Prostate gland (tissue), 2 donors: ENCODE measurements at places on chromosomes 3 and 15. TPM values are rescaled to one million over a fixed set of nuclear protein-coding genes. Genes with fewer than 3 reads are reported as not detected.
A peak's percentile ranks its signal among the peaks of the same experiment; 100 is the strongest.

DNA sequence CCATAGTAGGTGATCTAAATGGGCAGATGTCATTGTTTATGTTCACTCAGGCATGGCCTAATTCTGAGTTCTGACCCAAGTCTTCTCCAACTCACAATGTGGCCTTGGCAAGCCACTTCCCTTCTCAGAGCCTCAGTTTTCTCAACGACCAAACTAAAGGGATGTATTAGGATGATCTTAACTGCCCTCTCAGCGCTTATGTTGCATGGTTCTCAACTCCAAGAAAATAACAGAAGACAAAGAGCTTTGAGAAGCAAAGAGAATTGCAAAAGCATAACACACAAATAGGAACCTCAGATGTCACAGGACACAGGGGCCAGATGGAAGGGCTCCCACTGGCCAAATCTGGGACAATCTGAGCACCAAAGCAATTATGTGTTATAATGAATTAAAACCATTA is 8.6 kb downstream of the RHCG start:
- DNase-seq: no peak

- DNase-seq: no peak
Observed at GRCh38 chr3:187870360-187871203, 125.3 kb upstream of the BCL6 start.

DNA sequence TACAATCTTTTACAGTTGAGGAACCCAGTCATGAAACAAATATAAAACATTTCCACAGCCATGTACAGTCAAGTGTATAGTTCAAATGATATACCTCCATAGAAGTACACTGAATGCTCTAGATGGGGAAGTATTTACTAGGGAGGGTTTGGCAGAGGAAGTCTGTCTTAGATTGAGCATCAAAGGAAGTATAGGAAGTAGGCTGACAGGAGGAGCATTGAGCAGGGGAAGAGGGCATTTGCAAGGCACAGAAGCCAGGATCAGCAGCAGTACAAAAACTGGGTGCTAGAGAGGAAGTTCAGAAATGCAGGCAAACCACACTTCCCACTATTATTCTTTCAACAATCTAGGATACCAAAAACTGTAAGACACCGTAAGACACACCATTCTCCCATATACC is 122.6 kb downstream of the ANO10 start:
- no peak for DNase-seq

DNA sequence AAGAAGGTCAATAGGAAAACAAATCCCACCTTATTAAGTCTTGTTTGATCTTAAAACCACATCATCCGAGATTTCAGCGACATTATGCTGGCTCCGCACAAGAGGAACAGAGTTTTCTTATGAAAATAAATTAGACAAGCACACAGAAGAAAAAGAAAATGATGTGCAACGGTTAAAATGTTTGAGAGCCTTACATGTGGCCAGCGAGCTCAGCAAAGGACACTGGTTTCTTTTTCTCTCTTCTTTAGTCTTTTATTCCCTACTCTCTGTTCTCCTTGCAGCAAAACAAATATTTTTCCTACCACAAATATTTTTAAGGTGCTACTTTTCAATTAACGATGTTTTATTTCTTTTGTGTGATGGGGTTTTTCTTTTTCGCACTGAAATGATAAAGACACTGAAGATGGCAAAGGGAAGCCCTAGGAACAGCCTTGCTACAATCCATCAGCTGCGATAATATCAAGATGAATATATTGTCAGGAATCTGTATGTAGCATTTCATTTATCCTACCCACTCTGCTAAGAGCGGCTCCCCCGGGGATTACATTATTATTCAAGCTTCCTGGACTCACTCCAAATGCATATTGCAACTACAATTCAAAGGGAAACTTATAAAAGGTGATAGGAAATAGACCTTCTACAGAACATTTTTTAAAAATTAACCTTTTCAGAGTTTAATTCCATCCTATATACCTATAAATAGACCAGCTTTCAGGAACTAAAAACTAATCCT is 72.9 kb downstream of the ANXA2 start:
- no peak for DNase-seq

DNA sequence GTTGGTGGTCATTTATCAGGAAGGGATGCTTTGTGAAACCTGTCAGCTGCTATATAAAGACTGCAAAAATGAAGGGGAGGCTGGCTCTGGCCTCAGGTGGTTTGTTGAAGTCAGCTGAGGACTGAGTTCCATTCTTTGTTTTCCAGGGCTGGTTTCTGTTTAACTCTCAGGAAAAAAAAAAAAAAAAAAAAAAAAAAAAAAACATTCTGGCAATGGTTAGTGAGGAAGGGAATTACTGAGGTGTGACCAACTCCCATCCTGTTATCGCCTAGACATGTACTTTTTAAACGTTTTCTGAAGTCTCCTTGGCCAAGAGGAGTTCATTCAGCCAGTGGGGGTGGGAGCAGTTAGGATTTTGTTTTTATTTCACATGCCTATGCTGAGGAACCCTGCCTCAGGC is 316.3 kb downstream of the OXSM start:
- DNase-seq: no peak

GRCh38 chr3:122642935-122643334 is 37.7 kb upstream of the PARP14 start:
- DNase-seq: no peak

DNA sequence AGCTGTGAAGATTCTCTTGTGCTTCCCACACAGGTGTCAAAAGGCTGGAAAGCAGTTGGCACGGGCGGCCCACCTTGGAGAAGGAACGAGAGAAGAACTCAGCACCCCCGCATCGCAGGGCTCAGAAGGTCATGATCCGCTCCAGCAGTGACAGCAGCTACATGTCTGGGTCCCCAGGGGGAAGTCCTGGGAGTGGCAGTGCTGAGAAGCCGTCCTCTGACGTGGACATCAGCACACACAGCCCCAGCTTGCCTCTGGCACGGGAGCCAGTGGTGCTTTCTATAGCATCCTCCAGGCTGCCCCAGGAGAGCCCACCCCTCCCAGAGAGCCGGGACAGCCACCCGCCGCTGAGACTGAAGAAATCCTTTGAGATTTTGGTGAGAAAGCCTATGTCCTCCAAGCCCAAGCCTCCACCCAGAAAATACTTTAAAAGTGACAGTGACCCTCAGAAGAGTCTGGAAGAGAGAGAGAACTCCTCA is 31.4 kb downstream of the STARD5 start:
- no peak for DNase-seq

MAPKAPK3 gene
- total RNA-seq: 33.2 TPM

DNA sequence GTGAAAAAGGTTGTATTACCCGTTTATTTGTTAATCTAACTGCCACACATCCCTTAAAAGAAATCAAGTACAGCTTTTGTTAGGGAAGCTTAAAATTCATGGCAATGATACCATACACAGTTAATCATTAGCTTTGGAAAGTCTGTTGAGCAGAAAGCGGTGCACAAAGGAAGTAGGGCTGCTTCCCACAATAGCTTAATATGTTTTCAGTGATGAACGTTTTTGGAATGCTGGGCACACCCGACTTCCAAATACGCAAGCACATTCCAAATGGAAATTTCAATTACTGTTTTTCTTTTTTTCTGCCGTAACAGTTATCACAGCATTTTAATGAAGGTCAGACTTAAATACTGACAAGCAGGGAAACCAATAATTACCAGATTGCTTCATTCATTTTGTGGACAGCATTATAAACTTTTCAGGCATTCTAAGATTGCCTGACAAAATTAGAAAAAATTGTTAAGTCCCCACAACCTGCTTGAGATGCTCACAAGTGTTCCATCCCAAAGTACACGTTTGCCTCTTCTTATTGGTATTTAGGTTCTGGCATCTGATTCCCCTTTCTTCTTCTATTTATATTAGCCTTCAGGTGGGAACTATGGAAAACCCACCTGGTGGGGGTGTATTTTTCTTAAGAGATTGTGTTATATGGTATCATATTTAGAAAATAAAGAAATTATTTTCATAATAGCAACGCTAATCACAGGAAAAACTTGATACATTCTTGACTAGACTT is 1.1 kb upstream of the ECT2 start:
- DNase-seq: peak; percentile 14

DNA sequence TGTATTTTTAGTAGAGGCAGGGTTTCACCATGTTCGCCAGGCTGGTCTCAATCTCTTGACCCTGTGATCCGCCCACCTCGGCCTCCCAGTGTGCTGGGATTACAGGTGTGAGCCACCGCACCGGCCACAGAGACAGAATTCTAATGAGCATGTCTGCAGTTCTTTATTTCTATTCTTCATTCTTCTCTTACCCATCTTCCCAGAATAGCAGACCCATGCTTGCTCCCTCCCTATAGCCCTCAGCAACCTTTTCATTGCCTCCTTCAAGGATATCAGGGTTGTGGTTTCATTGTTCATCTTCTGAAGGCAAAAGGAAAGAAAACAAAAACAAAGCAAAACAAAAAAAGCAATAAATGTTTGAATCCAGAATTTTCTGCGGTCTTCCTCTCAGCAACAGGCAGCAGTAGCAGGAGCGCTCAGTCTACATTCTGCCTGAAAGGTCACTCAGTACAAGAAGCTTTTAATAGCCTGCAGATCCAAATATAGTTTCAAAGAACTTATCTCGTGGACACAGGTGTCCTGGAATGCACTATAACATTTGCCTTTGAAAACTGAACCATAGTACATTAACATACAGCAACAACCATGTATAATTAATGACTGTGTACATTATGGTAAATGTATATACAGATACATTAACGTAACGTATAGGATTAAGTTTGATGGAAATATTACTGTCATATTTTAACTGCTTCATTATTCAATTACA is at the start of gene SMCO1:
Gene SMCO1 (minus strand): TSS at position 434 of the 709 bp plus-strand sequence. CDS start 137 bp downstream, at position 297.
- DNase-seq: no peak

DNA sequence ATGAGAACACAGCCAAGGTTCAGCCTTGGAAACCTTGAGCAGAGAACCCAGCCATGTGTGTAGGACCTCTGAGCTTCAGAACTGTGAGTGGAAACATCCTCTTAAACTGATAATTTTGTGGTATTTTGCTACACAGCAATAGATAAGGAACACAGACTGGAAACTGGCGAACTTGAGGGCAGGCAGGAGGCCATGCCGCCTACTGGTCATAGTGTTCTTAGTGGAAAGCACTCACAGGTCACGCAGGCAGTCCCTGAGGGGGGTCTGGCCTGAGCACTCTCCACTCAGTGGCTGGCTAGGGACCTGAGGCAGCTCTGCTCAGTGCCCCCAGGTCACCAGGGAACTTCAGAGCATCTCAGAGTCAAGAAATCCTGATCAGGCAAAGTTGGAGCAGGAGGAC is 9.7 kb upstream of the XIRP1 start:
- DNase-seq: no peak

DNA sequence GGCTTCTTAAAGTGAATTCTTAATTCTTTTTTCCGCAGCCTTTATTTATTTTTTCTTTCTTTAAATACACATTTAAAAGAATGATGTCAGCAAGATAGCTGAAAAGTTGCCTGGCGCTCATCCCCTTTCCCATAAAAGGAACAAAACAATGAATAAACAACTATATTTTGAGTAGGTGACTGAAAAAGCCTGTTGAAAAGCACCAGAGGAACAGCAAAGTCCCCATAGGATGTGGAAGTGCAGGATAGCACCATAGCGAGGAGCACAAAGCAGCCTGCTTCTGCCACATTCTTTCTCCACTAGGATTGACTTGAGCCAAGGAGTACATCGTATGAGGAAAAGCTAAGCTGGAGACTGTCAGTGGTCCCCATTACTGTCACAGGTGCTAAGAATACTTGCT is 754.9 kb downstream of the SQOR start:
- DNase-seq: no peak

DNA sequence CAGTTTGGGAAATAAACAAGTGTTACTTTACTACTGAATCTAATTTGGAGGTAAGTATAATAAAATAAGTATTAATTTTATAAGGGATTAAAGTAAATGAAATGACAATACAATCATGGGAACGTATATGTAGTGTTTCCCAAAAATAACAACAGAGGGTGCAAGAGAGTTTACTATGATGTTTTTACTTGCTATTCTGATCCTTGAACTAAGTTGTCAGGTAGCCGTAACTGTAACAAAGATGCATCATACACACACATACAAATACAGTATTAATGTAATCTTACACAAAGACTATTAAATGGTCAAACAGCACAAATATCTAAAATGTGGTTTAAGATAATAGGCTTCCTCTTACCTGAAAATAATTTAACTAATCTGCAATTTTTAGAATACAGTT is 311.4 kb downstream of the TBC1D5 start:
- DNase-seq: no peak

- no peak for DNase-seq
Observed at GRCh38 chr3:13145826-13146642, 72.8 kb upstream of the IQSEC1 start.

- peak; percentile 33 for DNase-seq
Observed at GRCh38 chr15:37016231-37016630, 84.1 kb downstream of the MEIS2 start.

- DNase-seq: no peak
Observed at GRCh38 chr3:195551381-195551978, 8.4 kb upstream of the PPP1R2 start.

DLG1 gene
- total RNA-seq: 98.2 TPM

TMEM45A gene
- 6.3 TPM for total RNA-seq

GRCh38 chr3:111895071-111895470 is 36.0 kb downstream of the PHLDB2 start:
- no peak for DNase-seq

DNA sequence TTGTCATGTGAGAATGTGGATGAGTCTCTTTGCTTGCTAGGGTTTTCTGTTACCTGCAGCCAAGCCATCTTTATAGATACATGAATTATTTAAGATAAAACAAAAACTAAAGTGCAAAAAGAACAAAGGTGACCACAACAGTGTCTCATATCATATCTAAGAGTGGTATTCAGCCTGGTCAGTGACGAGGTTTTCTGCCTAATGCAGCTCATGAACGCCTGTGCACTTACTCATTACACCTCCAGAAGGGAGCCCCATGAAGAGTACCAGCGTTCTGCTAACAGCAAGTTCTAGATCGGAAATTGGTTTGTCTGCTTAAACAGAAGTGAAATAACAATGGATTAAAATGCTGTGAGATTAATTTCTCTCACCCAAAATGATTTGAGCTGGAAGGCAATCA is 19.2 kb downstream of the PXYLP1 start:
- no peak for DNase-seq

CADM2 gene
- total RNA-seq: 11.7 TPM

DNA sequence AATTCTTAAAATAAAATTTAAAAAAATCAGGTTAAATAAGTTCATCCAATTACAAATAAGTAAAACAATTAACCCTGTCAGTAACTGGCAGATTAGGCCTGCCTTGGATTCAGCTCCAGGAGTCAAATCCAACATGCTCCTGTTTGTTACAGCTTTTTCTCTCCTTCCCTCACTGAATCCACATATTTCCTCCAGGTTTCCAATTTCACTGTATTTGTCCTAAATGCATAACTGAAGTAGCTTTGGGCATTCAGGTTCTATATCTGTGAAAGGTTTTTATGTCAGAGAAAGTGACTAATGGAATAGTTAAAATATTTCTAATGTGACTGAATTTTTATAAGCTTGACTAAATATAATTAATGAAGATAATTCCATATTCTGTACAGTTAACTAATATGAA is 79.7 kb downstream of the IFT80 start:
- DNase-seq: no peak

CCDC39 gene
- total RNA-seq: 3.0 TPM

IFRD2 gene
- total RNA-seq: 93.0 TPM

VIPR1 gene
- total RNA-seq: 226 TPM

- DNase-seq: no peak
Observed at GRCh38 chr15:59115047-59115446, 10.1 kb downstream of the CCNB2 start.

- no peak for DNase-seq
Observed at GRCh38 chr3:171108066-171108465, 81.5 kb upstream of the SLC2A2 start.

- DNase-seq: no peak
Observed at GRCh38 chr15:74460298-74460697, 662 bp downstream of the UBL7 start.
